Natural killer cell (primary cell): ENCODE measurements at places on chromosomes 11 and 22. TPM values are rescaled to one million over a fixed set of nuclear protein-coding genes. Genes with fewer than 3 reads are reported as not detected.

DNA sequence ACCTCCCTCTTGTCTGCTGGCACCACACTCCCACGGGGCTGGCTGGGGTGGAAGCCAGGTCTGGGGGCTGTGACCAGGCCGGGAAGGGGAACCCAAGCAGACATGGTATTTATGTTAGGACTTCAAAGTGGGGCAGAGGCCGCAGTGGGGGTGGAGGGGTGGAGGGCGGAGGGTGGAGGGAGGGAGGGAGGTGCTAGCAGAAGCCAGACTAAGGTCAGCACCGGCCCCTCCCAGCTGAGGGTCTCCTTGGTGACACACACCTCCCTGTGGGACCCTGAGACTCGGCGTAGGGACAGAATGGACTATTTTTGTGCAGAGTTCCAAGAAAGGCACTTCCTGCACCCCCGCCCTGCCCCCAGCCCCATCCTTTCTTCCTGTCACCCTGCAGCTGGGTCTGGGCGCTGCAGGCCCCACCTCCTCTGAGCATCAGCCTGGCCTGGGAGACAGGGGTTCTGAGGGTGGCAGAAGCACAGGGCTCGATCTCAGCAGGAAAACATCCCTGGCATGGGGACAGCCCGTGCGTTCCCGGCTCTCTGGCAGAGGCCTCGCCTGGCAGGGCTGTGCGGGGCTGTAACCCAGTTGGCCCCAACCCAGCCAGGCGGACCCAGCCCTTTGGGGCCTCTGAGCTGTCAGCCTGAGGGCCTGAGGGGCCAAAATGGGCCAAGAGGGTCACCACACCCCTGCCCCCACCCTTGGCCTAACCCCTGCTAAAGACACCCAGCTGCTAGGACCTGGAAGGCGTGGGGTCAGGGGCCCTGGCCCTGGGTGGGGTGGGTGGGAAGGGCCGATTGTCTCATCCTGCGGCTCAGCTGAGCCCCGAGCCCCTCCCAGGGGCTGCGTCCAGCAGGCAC is 9.6 kb upstream of the CD248 start:
- no peak overlapping the region for H3K27ac ChIP-seq
- DNase-seq, result peak; percentile 62
- H3K4me1 ChIP-seq, result peaks cover 40% of the 10 kb centered on the region
- no peaks in the 10 kb centered on the region for H3K36me3 ChIP-seq
- no peak overlapping the region for H3K4me3 ChIP-seq

DNA sequence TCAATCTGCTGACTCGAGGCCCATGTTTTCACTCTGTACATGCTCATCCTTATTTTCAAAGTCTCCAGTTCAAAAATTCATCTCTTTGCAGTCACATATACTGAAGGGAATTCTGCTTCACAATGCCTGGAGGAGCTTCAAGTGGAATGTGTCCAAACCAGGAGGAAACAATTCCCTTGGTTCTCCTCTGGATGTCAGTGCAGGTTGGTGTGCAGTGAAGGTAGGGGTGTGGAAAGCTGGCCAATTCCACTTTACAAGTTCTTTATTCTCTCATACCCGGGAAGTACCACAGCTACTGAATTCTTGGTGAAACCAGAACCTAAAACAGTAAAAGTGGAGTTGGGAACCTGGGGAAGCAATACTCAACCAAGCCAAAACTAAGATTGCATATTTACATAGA is 57.3 kb downstream of the BDNF start:
- H3K4me3 ChIP-seq, result no peak overlapping the region
- H3K4me1 ChIP-seq, result no peaks in the 10 kb centered on the region
- no peaks in the 10 kb centered on the region for H3K27me3 ChIP-seq
- DNase-seq, result no peak

DNA sequence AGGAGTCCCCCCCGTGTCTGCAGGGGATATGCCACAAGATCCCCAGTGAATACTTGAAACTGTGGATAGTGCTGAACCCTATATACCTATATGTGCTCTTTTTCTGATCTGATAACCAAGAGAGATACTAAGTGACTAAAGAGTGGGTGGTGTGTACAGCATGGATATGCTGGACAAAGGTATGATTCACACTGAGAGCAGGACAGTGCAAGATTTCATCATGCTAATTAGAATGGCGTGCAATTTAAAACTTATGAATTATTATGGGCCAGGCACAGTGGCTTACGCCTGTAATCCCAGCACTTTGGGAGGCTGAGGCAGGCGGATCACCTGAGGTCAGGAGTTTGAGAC is 90.2 kb upstream of the ALKBH3 start:
- H3K27me3 ChIP-seq, result no peaks in the 10 kb centered on the region
- H3K4me1 ChIP-seq, result peaks cover 3% of the 10 kb centered on the region
- H3K27ac ChIP-seq, result no peak overlapping the region
- H3K4me3 ChIP-seq, result no peak overlapping the region
- DNase-seq, result no peak

Gene HORMAD2
- total RNA-seq, result not detected

- no peak overlapping the region for H3K27ac ChIP-seq
- H3K4me1 ChIP-seq, result no peaks in the 10 kb centered on the region
- peaks cover 11% of the 10 kb centered on the region for H3K27me3 ChIP-seq
These were observed 44.5 kb downstream of the ZNF280B start for GRCh38 chr22:22463855-22464540.

DNA sequence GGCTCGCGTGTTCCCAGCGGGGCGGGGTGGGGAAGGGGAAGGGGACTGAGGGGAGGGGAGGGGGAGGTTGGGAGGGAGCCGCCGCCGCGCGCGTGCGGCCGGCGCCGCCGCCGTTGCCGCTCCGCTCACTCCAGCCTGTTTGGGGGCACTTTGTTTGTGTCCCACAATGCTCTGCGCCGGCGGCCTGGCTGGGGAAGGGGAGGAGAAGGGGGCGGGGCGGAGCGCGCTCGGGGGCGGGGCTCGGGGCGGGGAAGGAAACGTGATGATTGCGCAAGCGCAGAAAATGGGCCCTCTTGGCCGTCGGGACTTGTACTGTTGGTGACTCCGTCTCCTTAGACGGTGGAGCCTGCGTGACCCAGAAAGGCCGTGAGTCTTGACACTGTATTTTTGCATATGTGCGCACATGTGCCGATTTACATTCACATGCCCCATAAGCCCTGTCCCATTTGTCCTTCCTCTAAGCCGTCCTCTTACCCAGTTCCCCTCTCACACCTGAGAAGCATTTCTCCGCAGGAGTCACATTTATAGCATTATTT is at the start of gene ZBTB44:
Gene ZBTB44 (minus strand): TSS at position 168 of the 536 bp plus-strand sequence. CDS start 53,044 bp downstream, outside the sequence.
- no peaks in the 10 kb centered on the region for H3K36me3 ChIP-seq
- DNase-seq, result peak; percentile 95
- H3K27me3 ChIP-seq, result no peaks in the 10 kb centered on the region
- H3K4me1 ChIP-seq, result peaks cover 16% of the 10 kb centered on the region
